ENCODE measurements at places on chromosomes 7 and 10.

DNA sequence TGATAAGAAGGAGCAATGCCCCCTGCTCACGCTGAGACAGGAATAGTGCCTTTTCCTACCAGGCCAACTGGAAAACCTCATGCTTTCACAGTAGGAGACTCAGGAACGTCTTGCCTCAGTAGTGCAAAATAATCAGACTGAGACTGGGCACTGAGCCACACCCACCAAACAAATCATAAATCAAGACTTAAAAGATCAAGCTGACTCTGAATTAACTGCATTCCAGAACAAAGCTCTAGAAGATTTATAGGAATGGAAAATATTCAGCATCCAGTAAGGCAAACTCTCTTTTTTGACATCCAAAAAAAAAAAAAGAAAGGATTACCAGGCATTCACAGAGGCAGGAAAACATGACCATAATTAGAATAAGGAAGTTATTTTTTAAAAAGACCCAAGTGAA is 30.5 kb upstream of the SLC18A3 start:
- no peak for DNase-seq

DNA sequence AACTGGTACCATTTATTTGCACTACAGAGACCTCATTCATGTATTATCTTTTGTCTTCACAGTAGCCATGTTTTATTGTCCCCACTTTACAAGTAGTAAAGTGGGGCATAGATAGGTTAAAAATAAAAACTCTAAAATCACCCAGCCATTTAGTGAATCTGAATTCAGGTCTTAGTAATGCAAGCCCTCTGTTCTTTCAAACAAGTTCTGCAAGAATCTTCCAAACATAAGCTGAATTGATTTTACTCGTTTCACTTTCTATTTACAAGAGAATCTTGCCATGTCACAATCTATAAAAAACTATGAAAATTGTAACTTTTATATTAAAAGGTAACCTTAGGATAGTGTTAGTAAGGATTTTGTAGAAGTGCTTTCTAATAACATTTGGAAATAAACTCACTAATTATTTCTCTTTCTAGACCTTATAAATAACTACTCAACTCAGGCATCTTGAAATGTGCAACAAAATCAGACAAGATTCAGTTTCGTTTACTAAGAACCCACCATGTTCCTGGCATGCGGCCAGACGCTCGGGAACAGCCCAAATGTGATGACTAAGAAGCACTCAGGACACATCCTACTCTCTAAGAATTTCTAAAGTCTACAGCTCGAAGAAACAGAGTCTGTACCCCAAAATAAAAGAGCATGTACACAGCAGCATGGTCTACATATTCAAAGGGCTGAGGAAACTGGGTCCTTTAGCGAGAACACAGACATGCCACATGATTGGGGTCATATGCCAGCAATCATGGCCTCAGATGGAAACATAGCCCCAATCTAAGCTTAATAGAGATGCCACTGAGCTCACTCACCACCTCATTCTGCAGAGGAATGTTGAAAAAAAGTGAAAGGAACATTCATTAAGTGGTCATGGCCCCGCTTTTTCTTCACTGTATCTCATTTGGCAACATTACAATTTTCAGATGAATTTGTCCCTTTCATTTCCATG is 167.6 kb downstream of the AMPH start:
- DNase-seq: peak; percentile 77

- no peak for DNase-seq
Observed at GRCh38 chr7:94274828-94275227, 119.9 kb upstream of the COL1A2 start.

- DNase-seq: no peak
Observed at GRCh38 chr7:85104432-85105205, 82.2 kb downstream of the SEMA3D start.

DNA sequence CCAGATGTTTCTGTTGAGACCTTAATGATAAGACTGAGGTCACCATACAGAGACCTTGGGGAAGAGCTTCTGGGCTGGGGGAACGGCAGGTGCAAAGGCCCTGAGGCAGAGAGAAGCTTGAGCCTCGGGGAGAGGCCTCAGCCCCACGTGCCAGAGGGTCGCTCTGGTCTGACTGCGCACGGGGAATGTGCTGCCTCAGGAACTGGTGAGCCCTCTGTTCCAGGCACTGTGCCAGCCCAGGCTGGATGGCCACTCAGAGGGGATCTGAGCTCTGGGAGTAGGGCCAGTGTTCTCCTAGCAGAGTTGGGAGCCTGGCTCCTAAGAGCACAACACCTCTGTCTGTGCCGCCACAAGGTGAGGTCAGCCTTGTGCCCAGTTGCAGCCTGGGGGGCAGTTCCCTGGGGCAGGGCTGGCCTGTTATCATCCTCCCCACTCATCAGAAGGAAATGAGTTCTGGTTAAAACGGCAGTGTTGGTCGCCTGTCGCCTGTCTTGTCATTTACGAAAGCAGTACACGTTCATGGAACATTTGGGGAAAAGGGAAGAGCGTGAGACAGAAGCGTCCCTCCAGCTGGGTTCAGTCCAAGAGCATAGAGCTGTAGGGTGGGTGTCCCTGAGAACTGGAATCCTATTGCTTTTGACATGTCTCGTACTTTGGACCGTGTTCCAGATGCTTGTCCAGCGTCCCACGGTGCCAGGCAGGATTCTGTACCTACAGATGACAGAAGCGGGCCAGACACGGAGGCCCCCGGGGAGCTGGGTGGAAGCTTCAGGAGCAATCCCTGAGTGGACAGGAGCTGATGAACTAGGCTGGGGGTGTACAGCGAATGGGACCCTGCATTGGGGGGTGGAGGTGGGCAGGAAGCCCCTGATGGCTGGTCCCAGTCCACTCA is 4.3 kb downstream of the TTYH3 start:
- DNase-seq: no peak

DNA sequence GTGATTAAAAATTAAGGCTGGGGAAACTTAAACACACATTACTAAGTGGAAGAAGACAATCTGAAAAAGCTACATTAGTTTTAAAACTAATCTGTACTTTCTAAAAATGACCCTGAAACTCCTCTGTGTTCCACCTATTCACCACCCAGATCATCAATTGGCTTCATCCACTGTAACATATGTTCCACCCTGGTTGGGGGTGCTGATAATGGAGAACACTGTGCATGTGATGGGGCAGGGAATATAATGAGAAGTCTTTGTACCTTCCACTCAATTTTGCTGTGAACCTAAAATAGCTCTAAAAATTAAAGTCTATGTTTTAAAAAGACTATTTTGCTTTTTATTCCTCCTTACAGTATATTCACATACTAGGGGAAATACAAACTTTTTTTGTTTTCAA is 132.7 kb downstream of the CNOT4 start:
- DNase-seq: no peak

GRCh38 chr10:102504976-102505300 is 1.2 kb downstream of the SUFU start:
- DNase-seq: no peak

- no peak for DNase-seq
Observed at GRCh38 chr7:83546586-83546985, 102.4 kb downstream of the SEMA3E start.

DNA sequence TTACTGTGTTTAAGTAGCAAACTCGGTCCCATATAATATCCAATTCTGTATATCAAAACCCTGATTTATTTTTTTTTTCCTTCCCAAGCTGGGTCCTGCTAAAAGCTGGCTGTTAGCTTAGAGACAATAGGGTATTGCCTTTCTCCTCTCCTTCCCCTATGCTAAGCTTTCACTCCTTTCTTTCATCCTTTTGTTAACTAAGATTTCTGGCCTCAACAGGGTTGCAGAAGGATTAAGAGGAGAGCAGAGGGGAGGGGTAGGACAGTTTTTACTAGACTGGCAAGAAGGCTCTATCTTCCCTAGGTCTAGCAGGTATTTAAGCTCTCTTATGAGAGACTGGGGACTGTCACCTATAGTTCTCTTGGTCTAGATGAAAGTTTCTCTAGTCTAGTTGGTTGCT is 229.2 kb downstream of the KCND2 start:
- DNase-seq: no peak

DNA sequence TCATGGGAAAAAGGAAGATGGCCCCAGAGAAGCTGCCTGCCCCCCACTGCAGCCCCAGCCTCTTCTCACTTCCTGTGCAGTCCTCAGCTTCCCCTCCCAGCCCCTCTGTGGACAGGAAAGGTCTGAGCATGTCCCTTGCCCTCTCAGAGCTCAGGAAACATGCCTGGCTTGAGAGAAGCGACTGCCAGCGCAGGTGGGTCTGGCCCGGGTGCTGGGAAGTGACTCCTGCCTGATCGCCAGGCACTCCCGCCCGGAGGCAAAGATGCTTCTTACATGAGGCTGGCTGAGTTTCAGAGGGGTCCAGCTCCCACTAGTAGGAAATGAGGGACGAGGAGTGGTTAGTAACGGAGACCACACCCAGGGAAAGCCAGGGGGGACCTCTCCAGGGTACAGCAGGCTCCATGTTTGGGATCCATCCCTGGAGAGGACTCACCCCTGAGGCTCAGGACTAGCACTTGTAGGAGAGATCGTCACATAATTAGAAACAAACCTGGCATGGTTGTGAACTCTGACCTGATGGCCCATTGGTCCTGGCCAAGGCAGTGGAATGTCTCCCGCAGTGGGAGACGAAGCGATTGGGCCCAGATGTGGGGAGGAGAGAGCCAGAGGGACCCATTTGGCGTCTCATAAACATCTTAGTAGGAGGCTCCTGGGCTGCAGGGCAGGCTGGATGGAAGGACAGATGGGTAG is 12.3 kb downstream of the ELN start:
- no peak for DNase-seq

DNA sequence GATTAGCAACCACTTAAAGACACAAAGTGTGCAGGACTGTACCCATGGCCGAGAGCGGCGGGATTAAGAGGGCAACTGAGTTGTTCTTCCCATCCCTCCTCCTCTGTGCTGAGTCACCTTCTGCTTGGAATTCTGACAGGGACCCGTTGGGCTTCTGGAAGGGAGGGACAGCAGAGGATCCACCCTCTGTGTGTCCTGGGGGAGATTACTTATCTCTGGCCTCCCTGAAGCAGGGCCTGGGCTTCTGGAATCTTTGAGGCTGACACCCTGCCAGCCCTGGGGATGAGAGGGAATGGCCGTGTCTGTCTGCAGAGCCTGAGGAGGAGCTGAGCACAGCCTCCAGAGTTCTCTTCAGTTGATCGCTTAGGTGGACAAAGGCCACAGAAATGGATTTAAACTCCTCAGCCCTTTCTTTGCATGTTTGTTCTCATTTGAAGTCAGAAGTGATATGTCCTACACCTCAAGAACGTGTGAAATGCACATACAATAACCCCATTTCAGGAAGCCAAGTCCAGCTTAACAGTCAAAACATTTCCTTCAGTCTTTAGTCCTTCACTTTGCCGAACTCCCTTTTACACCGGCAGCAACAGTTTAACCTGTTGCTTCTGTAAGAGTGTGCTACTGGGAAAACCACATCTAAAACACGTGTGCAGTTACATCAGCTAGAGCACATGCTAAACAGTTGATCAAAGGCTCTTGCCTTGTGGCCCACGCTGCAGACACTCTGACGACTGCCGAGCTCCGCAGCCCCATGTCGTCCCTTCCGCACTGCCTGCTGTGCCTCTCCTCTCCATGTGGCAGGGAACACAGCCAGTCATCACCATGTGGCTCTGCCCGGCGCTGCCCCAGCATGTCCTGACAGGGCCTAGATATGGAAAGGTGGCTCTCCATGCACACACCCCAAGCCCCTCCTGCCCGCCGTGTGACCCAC is 55.7 kb downstream of the IKZF1 start:
- peak; percentile 73 for DNase-seq

GRCh38 chr7:128924707-128925588 is 12.8 kb upstream of the IRF5 start:
- DNase-seq: no peak

- no peak for DNase-seq
Observed at GRCh38 chr7:89887489-89887888, 266.8 kb upstream of the STEAP1 start.

DNA sequence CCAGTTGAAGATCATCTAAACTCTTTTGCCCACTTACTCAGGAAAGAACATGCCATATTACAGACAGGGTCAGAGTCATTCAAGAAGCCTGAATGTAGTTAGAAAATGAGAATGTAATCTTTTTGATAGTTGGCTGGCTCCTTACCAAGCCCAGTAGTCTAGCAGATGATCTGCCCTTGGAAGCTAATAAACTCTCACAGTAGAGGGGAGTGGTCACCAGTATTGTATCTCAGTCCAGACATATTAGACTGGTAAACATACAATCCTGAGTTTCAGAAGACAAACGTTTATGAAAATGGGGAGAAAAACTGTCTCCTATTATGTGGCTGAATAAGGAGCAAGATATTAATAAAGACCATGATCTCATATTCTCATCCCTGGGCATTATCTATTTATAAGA is 65.3 kb downstream of the SEPTIN7 start:
- no peak for DNase-seq

- DNase-seq: no peak
Observed at GRCh38 chr7:3082831-3083230, 39.2 kb upstream of the CARD11 start.

- no peak for DNase-seq
Observed at GRCh38 chr7:124032369-124033094, at the start of gene TMEM229A. TSS of gene TMEM229A (minus strand) at chr7:124033067. CDS start at chr7:124033003, 64 bp downstream.

DNA sequence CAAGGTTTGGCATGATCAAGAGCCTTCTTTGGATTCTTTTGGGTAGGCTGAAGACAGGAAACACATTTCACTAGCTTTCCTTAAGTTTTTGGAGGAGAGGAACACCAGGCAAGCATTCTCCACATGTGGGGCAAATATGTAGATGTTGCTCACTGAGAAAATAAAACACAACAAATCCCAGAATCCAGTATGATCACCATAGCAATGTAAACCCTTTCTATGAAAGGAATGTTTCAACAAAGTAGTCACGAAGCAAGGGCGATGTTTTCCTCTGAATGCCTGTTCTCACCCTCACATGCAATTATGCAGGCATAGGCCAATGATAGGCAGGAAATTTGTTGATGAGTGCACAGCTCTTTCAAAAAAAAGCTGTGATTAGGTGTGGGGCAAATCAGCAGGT is 20.5 kb upstream of the CEP41 start:
- no peak for DNase-seq

DNA sequence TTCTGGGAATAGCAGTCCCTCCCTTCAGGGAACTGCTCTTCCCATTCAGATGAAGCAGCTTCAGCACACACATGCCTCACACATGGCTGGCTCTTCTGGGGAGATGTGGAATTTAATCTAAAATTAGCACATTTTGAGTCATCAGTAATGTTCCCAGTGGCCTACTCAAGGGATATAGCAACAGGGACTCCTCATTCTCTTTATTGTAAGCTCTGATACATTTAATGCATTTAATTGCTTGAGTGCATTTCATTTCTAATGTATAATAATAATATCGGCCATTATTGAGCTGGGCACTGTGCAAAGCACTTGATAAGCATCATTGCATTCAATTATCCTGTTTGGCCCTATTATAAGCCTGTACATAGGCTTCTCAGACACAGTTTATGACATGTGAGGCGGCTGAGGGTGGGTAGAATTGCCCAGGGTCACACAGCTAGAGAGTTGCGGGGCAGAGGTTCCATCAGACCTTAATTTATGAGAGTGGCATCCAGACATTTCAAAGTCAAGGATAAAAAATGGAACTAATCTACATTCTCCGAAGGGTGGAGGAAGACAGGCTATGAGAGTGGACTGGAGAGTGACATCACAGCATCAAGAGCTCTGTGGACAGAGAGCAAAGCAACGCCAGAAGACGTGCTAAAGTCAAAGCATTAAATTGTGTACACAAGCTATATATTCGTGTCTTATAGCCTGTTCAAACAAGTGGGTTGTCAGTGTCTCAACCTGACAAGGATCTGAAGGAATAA is 76.8 kb downstream of the LANCL2 start:
- no peak for DNase-seq

All from CD4-positive, alpha-beta T cell (primary cell).